Fibroblast of gingiva (primary cell): ENCODE measurements at places on chromosomes 12 and 14.

GRCh38 chr12:95487024-95487423, 13.1 kb downstream of the METAP2 start:
- no peak for DNase-seq

GRCh38 chr14:103492156-103492925, 30.3 kb downstream of the CKB start:
- no peak for DNase-seq

- DNase-seq, result peak; percentile 57
These were observed 11.4 kb downstream of the CABP1 start for GRCh38 chr12:120651821-120652220.

GRCh38 chr14:98912655-98913054, 359.3 kb downstream of the BCL11B start:
- DNase-seq, result no peak

- no peak for DNase-seq
These were observed 564 bp downstream of the ATXN3 start for GRCh38 chr14:92105893-92106142.

- no peak for DNase-seq
These were observed 2.1 kb downstream of the GLIPR1 start for GRCh38 chr12:75482646-75483045.

- no peak for DNase-seq
These were observed 40.6 kb downstream of the SUPT16H start for GRCh38 chr14:21343035-21343794.

- no peak for DNase-seq
These were observed 158.6 kb upstream of the CCND2 start for GRCh38 chr12:4114986-4115385.

GRCh38 chr12:5377997-5378592, 53.8 kb upstream of the NTF3 start:
- no peak for DNase-seq

DNA sequence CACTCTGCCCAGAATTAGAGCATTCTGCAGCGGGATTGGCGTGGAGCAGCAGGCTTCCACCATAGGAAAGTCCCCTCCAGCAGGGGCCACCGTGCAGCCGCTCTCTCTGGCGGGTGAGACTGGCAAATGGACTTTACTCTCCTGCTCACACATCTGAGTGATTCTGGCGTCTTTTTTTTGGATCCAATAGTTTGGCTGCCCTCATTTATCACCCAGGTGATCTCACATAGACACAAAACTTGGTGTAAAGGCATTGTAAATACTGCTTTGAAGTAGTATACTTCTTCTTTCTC, 130.3 kb downstream of the TGFB3 start:
- no peak for DNase-seq

GRCh38 chr14:32337759-32338158, 8.7 kb downstream of the AKAP6 start:
- DNase-seq, result no peak

GRCh38 chr12:80352474-80352873, 91.6 kb upstream of the PTPRQ start:
- no peak for DNase-seq

DNA sequence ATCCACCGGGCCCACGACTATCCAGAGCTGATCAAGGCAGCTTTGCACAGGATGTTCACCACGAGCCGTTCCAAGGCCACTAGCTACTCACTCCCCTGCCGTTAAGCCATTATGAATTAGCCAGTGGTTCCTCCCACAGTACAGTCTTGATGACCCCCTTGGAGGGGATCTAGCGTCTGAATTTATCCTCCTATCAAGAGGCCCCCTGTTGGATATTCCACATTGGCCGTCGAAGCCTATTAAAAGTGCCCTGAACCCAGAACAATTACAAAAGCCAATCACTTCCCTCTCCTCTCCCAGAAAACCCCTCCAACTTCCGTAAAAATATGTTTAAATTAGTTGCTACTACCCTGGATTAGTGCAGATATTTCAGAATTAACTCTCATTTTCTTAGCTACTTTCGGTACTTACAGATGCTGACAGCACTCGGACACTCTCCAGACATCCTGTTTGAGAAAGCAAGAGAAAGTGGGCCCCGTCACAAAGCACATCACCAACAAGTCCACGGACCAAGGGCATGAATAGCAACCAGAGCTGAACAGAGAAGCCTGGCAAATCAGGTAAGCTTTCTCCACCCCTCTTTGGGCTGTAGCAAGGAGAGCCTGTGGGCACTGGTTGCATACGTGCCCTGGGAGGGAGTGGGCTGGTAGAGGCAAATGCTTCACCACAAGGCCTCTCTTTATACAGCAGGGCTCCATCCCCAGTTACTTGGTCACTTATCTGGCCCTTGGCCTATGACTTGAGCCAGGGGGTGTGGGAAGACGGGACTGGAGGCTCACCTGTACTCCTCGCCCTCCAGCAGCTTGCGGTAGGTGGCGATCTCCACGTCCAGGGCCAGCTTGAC, 5.3 kb downstream of the KRT3 start:
- no peak for DNase-seq

DNA sequence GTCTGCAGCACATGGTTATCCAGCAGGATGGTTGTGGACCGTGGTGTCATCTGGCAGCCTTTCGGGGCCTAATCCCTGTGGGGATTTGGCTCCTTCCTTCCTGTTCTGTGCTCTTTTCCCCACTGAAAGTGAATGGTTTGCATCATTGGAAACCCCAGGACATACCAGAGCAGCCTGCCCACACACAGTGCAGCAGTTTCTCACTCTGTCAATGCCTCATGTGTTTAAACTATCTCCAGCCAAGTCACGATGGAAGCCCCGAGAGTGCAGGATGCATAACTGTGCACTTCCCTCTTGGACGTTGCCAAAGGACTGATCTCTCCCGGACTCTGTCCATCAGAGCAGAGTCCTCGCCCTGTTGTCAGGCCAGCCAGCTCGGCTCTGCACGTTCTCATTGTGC, 29.0 kb upstream of the AMN start:
- DNase-seq, result peak; percentile 97

- no peak for DNase-seq
These were observed 673.0 kb upstream of the FLRT2 start for GRCh38 chr14:84856751-84857534.

- DNase-seq, result no peak
These were observed 44.2 kb upstream of the DCD start for GRCh38 chr12:54692353-54692752.

DNA sequence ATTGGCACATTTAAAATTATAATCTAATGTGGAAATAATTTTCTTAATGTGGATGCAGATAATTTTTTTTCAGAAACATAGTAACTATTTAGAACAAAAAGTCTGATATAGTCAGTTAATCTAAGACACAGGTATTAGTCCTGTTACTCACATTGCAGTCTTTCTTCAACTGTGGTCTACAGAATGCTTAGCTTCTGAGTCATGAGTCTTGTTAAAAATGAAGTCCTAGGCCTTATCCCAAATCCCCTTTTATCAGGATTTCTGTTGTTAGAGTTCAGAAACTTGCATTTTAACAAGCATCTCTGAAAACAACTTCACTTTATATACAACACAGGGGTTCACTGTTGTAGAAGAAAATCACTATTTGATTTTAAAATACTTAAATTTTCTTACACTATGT, 112.2 kb downstream of the SLC16A7 start:
- no peak for DNase-seq

DNA sequence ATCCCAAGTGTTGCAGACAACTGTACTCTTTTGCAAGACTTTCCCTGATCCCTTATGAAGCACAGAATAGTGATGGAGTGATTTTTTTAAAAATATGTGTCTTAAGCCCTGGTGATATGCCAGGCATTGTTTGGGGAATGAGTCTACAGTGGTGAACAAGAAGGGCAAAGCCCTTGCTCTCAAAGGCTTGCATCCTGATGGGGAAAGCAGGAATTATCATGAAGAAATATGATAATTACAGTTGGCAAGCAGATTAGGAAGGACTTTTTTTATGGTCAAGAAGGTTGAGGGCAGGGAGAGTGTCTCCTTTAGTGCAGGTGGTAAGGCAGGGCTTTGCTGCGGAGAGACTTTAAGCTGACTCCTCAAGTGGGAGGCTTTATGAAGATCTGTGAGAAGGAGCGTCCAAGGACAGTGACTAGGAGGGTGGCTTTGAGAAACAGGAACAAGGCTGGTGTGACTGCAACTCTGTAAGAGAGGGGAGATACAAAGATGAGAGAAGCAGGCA, 100.2 kb downstream of the SYNE2 start:
- DNase-seq, result peak; percentile 50

- DNase-seq, result peak; percentile 89
These were observed 20.3 kb downstream of the HEBP1 start for GRCh38 chr12:12979731-12980259.

- DNase-seq, result no peak
These were observed 193.9 kb downstream of the TRHDE start for GRCh38 chr12:72465940-72466630.

GRCh38 chr12:131928080-131928710, 881 bp upstream of the PUS1 start:
- DNase-seq, result no peak

DNA sequence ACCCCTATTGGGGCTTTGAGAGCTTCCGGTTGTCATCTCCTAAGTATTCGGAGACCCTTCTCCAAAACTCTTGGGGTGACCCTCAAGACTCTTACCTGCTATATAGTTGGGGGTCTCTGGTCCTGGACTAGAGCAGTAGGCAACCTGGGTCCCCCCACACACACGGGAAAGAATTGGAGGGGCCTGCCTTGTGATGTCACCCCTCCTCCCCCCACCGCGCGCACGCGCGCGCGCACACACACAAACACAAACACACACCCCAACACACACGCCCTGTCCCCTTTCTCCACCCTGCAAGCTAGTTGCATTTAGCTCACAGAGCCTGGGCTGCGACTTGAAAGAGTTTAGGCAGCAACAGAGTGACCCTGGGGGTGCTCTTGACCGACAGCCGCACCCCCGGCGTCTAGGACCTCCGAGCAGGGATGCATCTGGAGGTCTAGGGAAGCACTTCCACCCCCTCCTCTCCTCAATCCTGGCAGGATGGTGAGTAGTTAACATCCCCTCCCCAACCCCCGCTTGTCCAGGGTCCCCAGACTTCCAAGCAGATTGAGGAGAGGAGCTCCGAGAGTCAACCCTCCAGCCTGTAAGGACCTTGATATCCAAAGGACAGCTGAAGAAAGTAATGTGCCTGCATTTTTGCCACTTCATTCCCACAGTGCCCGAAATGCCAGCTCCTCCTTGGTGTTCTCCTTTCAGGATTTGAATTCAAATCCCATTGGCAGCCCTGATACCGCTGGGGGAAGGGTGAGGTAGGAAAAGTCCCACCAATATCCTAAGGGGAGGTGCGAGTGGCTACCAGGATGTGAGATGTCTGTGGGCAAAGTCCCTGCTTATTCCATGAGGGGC, 1.4 kb upstream of the DNAJC14 start:
- peak; percentile 76 for DNase-seq

- no peak for DNase-seq
These were observed 1.9 kb downstream of the TTLL5 start for GRCh38 chr14:75662966-75663365.

DNA sequence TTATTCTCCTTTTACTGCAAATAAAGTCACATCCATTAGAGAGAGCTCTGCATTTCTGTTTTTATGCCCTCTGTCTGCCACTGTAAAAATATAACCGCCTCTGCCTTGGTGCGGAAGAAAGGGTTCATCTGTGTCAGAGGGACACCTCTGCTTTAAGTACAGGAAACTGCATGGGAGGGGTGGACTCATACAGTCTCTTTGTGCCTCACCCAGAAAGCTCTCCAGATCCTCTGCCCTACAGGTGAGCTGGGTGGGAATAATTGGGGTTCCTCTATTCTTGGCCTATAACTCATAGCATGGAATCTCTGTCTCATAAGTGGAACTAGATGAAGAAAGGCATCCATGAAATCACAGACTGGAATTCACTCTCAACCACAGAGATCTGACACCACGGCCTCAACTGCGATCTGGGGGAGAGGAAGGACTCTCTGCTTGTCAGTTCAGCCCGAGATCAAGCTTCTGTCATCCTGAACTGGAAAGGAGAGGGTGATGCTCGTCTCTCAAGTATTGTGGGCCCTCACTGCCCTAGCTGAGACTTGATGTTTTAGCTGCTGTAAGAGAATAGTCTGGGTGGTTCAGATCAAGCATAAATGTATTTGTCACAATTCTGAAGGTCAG, 702.3 kb downstream of the TMEM121 start:
- no peak for DNase-seq

GRCh38 chr12:77294016-77294415, 228.6 kb upstream of the E2F7 start:
- no peak for DNase-seq

- no peak for DNase-seq
These were observed 148.2 kb downstream of the SLC38A6 start for GRCh38 chr14:61129168-61129745.

DNA sequence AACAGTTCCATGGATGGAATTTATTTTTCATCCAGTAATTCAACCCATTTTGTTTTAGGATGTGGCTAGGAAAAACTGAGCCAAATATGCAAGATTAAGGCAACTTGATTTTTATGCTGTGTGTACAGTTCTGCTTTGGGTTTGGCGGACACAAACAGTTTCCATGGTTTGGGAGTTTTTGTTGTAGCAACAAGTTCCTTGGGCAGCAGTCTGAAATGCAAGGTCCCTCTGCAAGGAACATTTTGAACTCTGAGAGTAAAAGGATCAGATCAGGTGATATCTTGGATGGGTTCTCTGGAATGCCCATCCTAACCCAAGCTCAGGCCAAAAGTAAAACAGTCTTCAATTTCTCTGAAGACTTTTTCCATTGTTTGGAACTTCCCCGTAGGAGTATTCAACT, 161.2 kb downstream of the TMX1 start:
- peak; percentile 77 for DNase-seq

DNA sequence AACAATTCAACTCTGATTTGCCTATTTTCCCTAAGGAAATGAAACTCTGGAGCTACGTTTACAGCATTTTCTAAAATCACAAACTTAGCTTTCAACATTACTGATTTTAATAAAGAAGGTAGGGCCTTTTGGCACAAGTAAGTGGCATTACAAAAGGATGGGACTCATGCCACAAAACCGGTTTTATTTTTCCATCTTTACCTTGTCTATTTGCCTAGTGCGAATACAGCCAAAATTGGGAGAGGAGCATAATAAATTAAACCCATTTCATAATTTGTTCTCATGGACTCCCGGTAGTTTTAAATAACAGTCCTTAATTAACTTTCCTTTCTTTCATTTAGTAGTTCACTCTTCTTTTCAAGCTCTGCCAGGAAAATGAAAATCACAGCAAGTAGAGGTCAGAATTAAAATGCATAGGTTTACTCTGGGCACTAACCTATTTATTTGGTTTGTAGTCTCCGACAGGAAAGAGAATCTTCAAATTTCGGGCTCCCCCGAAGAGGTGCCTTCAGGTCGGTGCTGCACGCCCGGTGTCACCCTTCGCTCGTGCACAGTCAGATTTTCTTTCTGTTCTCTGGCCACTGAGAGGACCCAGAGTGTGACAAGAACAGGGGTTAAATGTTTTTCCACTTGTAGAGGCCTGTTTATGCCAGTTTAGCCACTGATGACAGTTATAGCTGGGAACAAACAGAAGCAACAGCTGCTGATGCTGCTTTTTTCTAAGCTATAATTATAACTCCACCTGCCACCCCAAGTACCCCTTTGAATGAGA, at the start of gene BEST3:
Gene BEST3, minus strand, starts transcription at position 535 of the 772 bp plus-strand sequence. CDS start 1,505 bp downstream, outside the sequence.
- DNase-seq, result no peak

GRCh38 chr12:23245186-23245585, 620.2 kb downstream of the ETNK1 start:
- DNase-seq, result no peak
